Vagina (tissue), 2 donors: ENCODE measurements at places on chromosomes 13 and 19.

DNA sequence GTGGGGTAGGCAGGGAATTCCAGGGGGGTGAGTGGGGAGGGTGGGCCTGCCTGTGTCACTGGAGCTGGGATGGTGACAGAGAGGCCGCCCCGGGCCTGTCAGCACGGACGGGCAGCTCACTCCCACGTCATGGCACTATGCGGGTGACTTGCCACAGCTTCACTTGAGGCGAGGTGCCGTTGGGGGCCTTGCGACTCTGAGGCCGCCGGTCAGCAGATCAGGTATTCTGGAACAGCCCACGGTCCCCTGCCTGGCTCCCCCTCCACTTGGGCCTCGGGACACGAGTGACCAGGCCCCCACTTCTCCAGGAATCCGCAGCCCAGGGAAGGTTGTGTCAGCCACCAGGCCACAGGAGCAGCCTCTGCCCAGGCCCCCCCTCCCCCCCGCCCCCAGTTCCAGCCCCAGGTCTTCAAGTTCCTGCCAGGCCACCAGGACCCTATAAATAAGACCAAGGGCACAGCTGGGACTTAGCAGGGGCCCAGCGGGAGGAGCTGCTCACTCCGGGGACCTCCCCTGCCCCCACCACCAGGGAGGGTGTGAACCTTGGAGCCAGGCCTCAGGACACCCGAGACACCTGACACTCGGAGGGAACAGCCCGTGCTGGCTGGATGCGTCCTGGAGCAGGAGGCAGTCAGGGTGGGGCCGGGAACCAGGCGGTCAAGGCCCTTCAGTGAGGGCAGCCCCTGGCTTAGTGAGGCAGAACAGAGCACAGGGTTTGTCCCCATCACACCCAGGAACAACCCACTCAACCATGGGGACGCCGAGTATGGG lies 2.7 kb upstream of the MIDN start:
- no peak for DNase-seq

GRCh38 chr13:101416181-101417042 lies at the start of gene NALCN:
Gene NALCN, minus strand, starts transcription at chr13:101416508. Its CDS starts 17,382 bp downstream, at chr13:101399126.
- no peak for DNase-seq

GRCh38 chr19:52217576-52217975 lies 27.7 kb downstream of the PPP2R1A start:
- DNase-seq, result no peak

- no peak for DNase-seq
These were observed 7.2 kb downstream of the FAM216B start for GRCh38 chr13:42788601-42789000.

DNA sequence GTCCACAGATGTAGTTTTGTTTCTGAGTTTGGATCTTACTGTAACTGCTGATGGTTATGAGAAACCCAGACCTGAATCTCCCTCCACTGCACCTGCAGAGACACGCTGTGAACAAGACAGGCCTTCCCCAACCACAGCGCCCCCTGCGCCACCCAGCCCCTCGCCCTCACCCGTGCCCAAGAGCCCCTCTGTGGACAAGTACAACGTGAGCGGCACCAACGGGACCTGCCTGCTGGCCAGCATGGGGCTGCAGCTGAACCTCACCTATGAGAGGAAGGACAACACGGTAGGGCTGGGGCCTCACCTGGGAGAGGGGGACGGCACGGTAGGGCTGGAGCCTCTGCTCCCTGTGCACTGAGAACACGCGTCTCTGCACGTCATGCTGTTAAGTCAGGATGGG lies 22.3 kb downstream of the LAMP1 start:
- DNase-seq, result no peak

- no peak for DNase-seq
These were observed 29.2 kb downstream of the CLEC4M start for GRCh38 chr19:7792281-7792680.

DNA sequence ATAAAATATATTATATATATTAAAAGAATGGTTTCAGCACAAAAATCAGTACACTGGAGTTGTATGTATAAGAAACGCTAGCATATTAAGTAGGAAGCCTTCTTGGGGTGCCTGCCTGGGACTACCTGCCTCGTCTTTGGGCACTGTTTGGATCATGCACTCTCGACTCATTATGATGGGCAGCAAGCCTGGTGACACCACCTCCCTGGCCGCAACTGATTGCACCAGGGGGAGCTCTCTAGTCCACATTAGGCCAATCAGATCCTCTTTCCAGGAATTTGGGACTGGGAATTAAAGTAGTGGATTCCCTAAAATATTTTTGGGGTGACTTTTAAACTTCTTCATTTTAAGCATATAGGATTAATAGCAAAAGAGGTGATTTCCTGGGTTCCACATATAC lies 56.0 kb upstream of the RGCC start:
- DNase-seq, result no peak

DNA sequence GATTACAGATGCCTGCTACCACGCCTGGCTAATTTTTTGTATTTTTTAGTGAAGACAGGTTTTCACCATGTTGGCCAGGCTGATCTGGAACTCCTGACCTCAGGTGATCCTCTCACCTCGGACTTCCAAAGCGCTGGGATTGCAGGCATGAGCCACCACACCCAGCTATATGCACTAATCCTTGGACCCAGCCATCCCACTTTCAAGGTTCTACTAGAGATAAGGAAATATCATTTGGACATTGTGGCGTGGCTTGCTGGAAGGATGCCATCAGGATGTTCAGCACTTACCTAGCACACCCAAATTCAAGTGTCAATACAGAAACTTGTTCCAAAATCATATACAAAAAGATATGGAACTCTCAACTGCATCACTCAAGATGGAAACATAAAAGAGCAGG lies 136.4 kb downstream of the ABCC4 start:
- DNase-seq, result no peak
